ENCODE measurements at places on chromosomes 7 and 10.

- DNase-seq: no peak
Measured at GRCh38 chr10:50650481-50650880, 26.7 kb upstream of the SGMS1 start.

GRCh38 chr7:55369427-55370400, 4.6 kb downstream of the LANCL2 start:
- DNase-seq: no peak

GRCh38 chr10:58667658-58668310, 155.1 kb downstream of the BICC1 start:
- no peak for DNase-seq

- no peak for DNase-seq
Measured at GRCh38 chr7:116554911-116555310, 30.1 kb downstream of the CAV1 start.

DNA sequence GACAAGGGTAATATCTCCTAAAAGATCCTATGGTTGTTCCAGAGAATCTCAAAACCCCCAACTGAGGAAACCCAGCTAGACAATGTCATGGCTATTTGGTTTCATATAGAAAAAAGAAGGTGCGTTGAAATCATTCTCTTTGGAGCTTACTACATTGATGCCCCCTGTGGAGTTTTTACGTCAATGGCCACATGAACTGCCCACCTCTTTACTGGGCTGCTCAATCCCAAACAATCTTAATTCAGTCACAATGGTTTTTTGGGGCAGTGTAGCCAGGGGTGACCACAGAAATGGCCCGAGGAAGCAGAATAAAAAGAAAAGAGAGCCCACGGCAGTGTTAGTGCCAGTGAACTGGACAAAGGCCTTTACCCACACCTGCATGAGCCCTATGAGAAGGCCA, 7.8 kb downstream of the RBP4 start:
- no peak for DNase-seq

DNA sequence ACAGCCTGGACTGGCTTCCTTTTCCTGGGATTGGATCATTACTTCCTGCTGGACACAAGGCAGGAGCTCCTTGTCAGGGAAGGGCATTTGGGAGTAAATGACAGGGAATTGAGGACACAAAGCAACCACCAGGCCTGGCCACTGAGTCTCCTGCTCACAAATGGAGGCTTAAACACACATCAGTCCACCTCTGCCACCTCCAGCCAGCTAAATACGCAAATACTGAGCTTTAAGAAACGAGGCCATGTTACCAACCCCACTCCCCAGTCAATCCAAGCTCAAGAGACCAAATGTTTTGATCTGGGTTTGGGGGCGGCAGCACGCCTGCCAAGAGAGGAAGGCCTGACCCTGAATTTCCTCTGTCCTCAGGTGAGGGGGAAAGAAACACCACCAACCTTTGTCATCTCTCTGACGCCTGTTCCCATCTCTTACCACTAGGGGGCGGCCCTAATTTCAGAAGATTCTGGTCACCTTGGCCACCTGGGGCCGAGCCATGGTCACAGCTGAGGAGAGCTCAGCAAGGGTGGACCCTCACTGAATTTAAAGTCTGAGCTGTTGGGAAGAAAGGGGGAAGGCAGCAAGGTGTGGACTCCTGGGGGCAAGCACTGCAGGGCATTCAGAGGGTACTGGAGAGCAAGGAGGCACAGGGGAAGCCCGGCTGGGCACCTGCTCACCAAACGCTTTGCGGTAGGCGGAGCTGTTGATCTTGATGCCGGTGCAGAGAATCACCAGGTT, 16.5 kb downstream of the AIFM2 start:
- peak; percentile 72 for DNase-seq

DNA sequence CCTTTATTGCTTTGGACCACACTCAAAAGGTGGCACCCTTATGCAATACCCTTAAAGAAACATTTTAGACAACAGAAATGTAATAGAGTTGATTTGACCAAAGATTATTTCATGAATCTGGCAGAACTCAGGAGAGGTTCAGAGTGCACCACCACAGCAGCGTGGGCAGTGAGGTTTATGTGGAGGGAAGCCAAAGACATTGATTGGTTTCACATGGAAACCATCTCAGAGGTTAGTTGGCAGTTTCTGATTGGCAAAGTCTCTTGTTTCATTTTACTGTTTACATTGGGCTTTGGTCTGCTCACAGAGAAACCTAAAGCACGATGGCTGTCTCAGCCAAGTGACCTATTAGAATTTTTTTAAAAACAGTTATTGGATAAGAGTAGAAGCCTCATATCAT, 101.3 kb downstream of the SDHAF3 start:
- DNase-seq: no peak

GRCh38 chr7:129780974-129781927, 169.7 kb downstream of the NRF1 start:
- DNase-seq: peak; percentile 35

DNA sequence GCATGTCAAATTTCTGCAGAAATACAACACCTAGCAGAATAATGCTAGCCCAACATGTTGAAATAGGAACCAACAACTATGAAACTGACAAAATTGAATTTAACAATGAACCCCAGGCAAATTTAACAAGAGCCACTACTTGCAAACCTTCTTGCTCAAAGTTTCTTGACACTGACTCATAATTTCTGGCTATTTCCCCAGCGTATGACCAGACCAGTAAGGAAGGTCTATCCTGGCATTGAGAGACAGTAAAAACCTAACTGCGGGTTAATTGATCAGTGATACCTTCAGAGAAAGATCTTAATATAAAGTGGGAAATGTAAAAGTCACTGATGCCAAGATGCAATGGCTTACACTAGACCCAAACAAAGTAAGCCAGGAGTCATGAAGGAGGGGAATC, 510.1 kb downstream of the ARL4A start:
- DNase-seq: no peak

- DNase-seq: peak; percentile 62
Measured at GRCh38 chr7:47444376-47445098, 137.4 kb downstream of the TNS3 start.

GRCh38 chr10:101903827-101904550, 60.4 kb upstream of the KCNIP2 start:
- DNase-seq: no peak

DNA sequence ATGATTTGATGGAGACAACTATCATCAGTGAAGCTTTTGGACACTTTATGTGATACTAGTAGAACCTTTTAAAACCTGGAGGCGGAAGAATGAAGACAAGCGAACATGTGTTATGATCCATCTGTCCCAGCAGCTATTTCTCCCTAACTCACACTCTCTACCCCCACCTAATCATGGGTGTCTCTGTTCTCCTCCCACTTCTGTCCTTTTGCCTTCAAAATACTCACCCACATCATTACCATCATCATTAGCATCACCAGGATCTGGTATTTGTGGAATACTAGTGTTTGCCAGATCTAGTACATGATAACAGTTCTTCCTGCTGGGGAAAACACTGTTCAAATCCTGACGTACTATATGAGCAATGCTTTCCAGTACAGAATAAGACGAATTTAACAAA, 287.7 kb downstream of the DOCK4 start:
- DNase-seq: no peak

DNA sequence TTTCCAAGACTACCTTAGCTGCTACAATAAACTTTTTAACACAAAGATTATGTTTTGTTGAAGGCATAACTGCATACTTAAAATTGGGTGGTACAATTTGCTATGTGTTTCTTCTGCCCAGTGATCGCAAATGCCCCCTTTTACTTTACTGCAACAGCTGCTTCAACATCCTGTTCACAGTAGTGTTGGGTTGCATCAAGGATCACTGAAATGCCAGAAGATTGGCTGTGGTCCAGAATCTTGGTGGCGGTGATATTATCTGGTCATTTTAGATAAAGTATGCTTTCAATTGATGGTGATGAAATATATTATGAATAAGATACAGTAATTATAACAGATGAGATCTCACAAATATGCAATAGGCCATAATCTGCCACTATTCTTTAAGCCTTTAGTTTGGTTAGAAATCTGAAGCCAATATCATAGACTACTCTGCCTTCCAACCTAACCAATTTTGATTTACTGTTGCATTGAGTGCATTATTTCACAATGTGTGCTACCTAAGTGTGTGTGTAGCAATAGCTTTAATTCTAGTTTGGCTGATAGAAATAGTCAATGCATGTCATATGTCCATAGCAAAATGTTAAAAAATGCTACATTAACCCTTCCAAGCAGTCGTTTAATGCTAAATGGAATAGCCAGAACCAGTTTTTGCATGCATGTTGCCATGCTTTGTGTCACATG, 29.8 kb upstream of the ING3 start:
- DNase-seq: no peak

DNA sequence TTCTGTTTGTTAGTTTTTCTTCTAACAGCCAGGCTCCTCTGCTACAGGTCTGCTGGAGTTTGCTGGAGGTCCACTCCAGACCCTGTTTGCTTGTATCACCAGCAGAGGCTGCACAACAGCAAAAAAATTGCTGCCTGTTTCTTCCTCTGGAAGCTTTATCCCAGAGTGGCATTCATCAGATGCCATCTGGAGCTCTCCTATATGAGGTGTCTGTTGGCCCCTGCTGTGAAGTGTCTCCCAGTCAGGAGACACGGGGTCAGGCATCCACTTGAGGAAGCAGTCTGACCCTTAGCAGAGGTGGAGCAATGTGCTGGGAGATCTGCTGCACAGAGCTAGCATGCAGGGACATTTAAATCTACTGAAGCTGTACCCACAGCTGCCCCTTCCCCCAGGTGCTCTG, 26.7 kb upstream of the CROT start:
- DNase-seq: no peak

Data from HT-29 (cell line).